SHP77 treated with DMSO at 0.1 percent for 48 hours (cell line): ENCODE measurements at places on chromosomes 1 and 21.

DNA sequence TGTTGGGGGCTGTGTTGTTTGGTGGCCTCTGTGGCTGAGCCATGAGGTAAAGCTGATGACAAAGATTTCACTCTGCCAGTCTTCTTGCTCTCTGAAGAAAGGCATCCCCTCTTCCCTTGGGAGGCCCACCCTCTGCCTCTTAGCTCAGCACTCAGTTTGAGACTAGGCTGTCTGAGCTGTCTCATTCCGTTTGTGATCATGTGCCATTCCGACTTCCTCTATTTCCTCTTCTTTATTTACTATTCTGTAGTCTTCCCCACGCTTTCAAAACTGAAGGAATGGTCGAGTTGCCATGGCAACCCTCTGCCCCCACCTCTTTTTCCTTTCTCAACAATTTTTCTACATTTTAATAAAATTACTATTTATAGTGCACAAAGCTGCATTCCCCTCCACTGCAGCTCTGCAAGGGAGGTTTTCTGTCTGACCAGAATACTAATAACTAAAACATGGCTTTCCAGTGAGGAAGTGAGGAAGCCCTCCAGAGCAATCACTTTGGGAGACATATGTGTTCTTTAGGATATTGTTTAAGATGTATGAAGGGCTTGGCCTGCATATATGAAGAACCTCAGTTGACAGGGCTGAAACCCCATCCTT is 30.8 kb downstream of the KCNA3 start:
- DNase-seq: no peak

DNA sequence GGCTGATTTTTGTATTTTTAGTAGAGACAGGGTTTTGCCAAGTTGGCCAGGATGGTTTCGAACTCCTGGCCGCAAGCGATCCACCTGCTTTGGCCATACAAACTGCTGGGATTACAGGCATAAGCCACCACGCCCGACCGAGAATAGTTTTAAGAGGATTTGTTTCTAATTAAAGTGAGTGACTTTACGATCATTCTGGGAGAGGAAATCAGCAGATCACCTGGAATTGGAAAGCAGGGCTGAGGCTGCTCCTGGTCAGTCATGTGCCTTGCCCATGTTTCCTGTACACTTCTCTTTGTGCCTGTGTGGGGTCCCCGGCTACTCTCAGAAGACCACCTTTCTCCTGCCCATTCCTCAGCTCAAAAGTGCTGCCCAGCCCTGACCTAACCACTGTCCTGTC is 33.9 kb downstream of the ZBTB8B start:
- DNase-seq: no peak

GRCh38 chr1:218357211-218357892 is 12.2 kb downstream of the TGFB2 start:
- no peak for DNase-seq

GRCh38 chr1:54464477-54465146 is 58.4 kb upstream of the SSBP3 start:
- no peak for DNase-seq

GRCh38 chr1:31745096-31745945 is 18.8 kb downstream of the ADGRB2 start:
- DNase-seq: peak; percentile 67

GRCh38 chr1:32200226-32201010 is at the start of gene CCDC28B:
TSS of gene CCDC28B (plus strand) at chr1:32200595. CDS start at chr1:32201936, 1,341 bp downstream.
- peak; percentile 36 for DNase-seq

- no peak for DNase-seq
These were observed 179.2 kb upstream of the RAB4A start for GRCh38 chr1:229091721-229092136.

DNA sequence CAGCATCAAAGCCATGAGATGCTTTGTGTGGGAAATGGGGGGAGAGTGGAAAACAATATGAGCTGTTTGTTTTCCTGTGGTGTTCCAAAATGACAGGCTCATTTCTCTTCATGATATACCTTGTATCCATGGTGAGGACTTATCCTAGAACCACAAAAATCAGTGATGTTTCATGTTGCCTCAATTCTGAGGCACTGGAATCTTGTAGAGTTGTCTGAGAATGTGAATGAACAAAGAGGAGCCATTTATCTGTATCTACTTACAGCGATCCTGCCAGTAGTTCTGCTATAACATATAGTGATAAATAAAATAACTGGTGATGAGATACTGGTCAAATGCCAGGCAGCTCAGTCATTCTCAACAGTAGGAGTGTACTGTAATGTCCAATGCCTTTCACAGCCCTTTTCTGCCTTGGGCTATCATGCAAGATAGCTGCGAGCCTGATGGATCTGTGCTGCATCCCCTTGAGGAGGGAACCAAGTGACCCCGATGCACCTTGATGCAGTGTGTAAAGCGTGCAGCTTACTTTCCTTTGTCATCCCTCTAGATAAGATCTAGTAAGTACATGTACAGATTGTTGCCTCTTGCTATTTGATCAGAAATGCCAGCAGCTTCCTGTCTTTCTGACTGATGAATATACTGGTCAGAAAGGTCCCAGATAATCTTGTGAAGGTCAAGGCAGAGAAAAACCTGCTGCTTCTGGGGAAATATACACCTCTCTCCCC is 52.8 kb downstream of the SLC44A3 start:
- no peak for DNase-seq

DNA sequence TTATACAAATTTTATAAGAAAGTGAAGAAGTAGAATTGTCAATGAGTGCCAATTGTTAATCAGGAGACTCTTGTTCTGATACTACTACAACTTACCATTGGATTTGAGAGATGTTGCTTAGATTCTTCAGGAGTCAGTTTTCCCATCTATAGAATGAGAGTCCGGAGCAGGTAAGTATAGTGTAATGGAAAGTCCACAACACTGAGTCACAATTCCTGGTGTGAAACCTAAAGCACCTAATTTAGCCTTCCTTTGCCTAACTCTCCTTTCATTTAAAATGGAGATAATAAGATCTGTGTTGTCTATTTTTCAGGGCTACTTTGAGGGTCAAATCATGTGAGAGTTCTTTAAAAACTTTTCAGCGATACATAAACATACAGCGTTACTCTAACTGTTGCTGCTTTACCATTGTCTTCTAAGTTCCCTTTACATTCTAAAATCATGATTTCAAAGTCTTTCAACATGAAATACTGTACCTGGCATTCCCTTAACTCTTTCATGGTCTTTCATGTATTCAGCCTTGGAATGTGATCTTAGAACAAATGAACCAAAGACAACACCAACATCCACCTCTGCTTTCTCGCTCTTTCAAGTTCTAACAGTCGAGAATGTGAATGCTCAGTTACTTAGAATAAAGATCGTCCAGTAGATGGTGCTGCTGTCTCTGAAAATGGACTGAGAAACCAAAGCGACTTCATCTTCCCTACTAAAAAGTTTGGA is 90.9 kb downstream of the SLC30A10 start:
- peak; percentile 40 for DNase-seq

DNA sequence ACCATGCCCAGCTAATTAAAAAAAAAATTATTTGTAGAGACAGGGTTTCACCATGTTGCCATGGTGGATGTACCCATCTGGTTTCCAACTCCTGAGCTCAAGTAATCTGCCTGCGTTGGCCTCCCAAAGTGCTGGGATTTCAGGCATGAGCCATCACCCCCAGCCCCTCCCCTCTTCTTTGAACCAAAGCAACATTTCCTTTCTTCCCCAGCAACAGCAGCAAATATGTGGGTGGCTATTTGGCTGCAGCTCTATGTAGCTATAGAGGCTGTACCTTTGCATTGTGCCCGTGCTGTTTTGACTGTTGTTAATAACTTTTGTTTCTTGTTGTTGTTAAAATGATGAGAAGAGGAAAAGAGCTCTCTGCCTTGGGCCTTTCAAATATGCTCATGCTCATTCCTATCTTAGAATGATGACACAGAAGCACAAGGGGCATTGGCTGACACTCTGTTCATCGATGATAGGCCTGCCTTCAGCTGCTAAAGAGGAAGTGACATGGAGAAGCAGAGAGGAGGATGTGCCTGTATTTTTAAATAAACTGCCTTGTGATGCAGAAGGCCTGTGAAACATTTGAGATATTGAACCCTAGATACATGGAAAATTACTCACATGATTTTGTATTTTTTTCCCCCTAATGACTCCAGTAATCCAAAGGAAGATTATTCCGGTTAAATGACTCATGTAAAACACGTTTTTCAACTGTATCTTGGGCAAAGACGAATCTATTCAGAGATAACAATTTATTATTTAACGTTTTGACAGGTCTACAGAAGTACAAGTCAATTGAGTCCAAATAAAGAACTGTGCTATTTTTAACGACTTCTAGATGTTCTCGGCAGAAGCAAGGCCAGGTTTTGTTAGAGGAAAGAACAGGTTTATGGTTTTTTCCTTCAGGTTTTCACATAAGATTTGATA is 20.5 kb upstream of the XPR1 start:
- DNase-seq: peak; percentile 35

- DNase-seq: no peak
These were observed 89.0 kb upstream of the CD34 start for GRCh38 chr1:207999972-208000371.

- no peak for DNase-seq
These were observed 647.4 kb downstream of the USP25 start for GRCh38 chr21:16377120-16377658.

DNA sequence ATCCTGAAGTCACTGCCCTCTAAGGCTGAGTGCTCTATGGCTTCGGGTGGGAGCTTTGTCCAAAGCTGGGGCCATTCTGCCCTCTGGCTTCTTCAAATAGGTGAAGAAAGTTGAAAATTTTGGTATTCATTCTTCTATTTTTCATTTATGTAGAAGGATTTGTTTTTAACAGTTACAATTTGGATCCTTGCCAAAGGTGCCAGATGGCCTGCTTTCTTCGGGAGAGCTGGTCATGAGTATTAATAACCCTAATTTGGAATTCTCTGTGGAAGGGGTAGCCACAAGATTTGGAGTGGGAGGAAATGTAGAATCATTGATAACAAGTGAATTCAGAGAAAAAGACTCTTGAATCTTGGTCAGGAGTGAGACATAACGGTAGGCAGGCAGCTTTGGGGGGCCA is 370.4 kb upstream of the ST6GALNAC5 start:
- DNase-seq: no peak

- DNase-seq: no peak
These were observed 20.0 kb downstream of the CITED4 start for GRCh38 chr1:40842207-40842606.

DNA sequence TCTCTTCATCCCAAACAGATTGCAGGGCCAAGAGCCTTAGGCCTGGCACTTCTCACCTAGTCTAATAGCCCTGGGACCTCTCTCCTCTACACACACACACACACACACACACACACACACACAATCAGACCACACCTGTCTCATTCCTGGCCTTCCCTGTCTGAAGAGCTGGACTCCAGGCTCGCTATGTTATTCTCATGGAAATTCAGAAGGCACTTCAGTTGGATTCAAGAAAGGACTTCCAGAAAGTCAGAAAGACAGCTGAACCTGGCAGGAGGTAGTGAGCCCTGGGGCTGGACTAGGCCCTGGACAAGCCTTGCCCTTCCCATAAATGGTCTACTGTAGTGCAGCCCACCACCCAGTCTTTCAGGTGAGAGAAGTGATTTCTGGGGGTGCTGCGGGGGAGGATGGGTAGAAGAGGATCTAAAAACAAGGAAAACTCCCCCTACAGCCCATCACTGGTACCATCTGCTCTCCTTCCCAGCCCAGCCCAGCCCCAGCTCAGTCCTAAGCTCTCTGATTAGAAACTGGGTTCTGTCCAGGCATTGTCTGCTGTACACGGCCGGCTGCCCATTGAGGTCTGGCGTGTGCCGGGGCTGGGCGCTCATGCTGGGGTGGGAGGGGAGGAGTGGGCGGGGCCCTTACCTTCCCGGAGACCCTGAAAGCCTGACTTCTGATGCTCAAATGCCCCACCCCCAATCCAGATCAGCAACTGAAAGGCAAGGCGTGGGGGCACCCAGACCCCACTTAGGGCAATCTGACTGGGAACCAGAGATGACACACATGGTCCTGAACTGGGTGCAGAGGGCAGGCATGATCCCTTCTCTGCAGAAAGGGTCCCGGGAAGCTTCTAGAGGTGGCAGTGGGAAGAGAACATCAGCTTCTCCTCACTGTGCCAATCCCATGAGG is 2.5 kb downstream of the KIF21B start:
- no peak for DNase-seq

DNA sequence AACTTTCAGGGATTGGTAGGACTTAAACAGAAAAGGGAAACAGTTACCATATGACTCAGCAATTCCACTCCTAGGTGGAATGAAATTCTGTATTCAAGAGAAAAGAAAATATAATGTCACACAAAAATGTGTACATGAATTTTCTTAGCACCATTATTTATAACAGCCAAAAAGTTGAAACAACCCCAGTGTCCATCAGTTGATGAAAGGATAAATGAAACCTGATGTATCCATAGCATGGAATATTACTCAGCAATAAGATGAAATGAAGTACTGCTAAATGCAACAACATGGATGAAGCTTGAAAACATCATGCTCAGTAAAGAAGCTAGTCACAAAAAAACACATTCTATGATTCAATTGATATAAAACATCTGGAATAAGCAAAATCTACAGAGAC is 15.5 kb downstream of the EEIG2 start:
- DNase-seq: no peak

DNA sequence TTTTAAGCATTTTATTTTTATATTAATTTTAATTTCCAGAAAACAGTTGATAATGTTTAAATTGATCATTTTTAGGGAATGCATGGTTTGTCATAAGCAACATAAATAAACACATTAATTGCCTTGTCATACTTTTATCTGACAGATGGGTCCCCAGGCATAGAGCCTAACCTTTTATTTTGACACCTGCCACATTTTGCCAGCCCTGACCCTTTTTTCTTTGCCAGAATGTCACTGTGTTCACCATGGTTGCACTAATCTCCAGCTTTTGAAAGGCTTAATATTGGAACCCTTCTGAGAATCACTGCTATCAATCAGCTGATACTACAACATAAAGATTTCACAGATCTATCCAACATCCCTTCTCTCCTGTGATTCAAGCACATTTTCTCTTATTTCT is 56.0 kb upstream of the DPYD start:
- DNase-seq: no peak

DNA sequence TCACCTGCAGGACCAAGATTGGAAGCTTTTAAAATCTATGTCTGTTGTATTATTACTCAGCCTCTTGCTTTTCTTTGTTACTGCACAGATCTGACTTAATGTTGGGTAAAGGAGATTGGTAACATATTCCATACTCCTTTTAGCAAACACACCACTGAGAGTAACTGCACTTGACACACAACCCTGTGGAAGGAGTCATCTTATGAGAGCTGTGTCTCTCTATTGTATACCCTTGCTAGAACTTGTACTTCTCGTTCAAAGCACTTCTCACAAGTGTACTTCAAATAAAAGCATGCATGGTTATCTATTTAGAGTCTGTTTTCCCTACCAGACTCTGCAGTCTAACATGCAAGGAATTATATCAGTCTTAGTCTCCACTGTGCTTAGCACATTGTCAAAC is 813.4 kb downstream of the ADGRL2 start:
- no peak for DNase-seq
